Neural progenitor cell (in vitro differentiated cells): ENCODE measurements at places on chromosomes 2 and 18.

- DNase-seq: no peak
- H3K36me3 ChIP-seq: no peaks in the 10 kb centered on the region
- no peaks in the 10 kb centered on the region for H3K4me1 ChIP-seq
- H3K4me3 ChIP-seq: no peak overlapping the region
- H3K27me3 ChIP-seq: no peaks in the 10 kb centered on the region
These were observed 55.7 kb downstream of the DNMT3A start for GRCh38 chr2:25286025-25286400.

DNA sequence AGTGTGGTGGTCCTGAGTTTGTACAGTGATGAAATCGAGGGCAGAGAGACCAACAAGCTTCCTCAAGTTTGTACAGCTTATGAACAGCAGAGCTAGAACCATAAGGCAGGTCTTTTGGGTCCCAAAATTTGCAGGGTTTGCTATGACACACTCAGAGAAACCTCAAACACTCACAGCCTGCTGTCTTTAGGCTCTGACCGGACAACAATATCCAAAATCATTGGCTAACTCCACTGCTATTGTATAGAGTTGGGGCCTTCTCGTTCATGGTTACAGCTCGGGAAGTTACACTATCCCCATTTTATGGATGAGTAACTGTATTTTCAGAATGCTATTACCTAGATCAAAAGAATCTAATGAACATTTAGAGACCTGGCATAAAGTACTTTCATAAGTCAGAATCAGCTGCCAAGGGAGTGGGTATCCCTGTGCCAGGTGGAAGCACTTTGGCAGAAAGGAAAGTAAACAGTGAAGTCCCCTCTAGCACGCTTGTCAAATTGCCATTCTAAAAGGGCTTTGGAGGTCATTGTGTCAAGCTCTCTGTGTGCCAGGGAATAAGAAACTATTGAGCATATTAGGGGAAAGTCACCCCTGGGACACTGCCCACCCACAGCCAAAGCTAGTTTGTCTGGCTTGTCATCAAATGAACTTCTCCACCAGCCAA lies 331.8 kb downstream of the ALK start:
- no peaks in the 10 kb centered on the region for H3K4me1 ChIP-seq
- no peak overlapping the region for H3K27ac ChIP-seq
- no peak overlapping the region for H3K4me3 ChIP-seq
- no peak for DNase-seq
- no peaks in the 10 kb centered on the region for H3K36me3 ChIP-seq
- H3K27me3 ChIP-seq: no peaks in the 10 kb centered on the region

DNA sequence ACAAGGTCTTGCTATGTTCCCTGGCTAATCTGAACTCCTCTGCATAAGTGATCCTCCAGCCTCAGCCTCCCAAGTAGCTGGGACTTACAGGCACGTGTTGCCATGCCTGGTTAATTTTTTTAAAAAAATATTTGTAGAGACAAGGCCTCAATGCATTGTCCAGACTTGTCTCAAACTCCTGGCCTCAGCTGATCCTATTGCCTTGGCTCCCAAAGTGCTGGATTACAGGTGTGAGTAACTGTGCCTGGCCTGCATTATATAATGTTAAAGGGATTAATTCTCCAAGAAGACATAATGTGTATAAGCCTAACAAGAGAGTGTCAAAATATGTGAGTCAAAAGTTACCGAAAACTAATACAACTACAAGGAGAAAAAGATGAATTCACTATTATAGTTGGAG lies 32.2 kb downstream of the BUB1 start:
- no peak overlapping the region for H3K27ac ChIP-seq
- H3K4me3 ChIP-seq: no peak overlapping the region
- peaks cover 28% of the 10 kb centered on the region for H3K36me3 ChIP-seq
- no peak for DNase-seq

DNA sequence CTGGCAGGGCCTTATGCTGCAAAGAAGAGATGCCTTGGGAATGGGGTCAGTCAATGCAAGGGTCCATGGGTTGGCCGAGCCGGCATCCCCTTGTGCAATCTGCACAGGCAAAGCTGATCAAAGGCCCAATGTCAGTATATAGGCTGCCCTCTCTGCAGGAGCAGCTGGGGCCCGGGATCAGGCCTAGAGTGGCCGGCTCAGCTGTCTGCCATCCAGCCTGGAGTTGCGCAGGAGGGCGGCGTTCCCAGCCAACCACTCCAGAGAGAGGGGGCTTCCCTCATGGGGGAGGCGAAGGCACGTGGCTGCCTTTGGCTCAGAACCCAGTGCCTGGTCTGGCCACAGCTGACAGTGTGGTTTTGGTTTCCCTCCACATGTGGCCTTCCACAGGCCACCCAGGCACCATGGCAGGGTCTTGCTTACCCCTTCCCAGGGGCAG lies 3.9 kb downstream of the INPP5D start:
- H3K4me1 ChIP-seq: peaks cover 13% of the 10 kb centered on the region
- H3K27me3 ChIP-seq: no peaks in the 10 kb centered on the region
- no peaks in the 10 kb centered on the region for H3K36me3 ChIP-seq
- DNase-seq: no peak
- no peak overlapping the region for H3K4me3 ChIP-seq
- no peak overlapping the region for H3K27ac ChIP-seq

GRCh38 chr18:33585431-33585775 lies 7.4 kb downstream of the ASXL3 start:
- H3K4me3 ChIP-seq: peak overlapping the region; percentile 30
- H3K36me3 ChIP-seq: no peaks in the 10 kb centered on the region
- peaks cover 23% of the 10 kb centered on the region for H3K4me1 ChIP-seq
- no peak overlapping the region for H3K27ac ChIP-seq

- H3K4me1 ChIP-seq: peaks cover 9% of the 10 kb centered on the region
- no peak for DNase-seq
- no peak overlapping the region for H3K4me3 ChIP-seq
- no peaks in the 10 kb centered on the region for H3K27me3 ChIP-seq
These were observed 92.6 kb upstream of the TMEM18 start for GRCh38 chr2:769771-770170.

DNA sequence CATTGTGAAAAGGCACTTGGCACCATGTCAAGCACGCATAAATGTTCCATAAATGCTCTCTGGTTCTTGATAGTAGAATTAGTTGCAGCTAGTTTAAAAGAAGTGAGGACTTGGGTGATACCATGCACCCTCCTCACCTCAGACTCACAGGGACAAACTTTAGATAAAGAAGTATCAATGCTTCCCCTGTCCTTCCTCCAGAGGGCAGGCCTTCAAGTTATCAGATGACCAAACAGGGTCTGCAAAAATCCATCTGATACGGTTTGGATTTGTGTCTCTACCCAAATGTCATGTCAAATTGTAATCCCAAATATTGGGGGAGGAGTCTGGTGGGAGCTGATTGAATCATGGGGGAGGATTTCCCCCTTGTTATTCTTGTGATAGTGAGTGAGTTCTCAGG lies 54.1 kb downstream of the C1QL2 start:
- DNase-seq: no peak
- H3K27ac ChIP-seq: no peak overlapping the region
- no peaks in the 10 kb centered on the region for H3K4me1 ChIP-seq
- no peak overlapping the region for H3K4me3 ChIP-seq

GRCh38 chr2:240374085-240374907 lies 61.2 kb upstream of the GPC1 start:
- no peak overlapping the region for H3K4me3 ChIP-seq
- DNase-seq: no peak
- H3K27ac ChIP-seq: no peak overlapping the region
- no peaks in the 10 kb centered on the region for H3K4me1 ChIP-seq
- H3K36me3 ChIP-seq: no peaks in the 10 kb centered on the region

GRCh38 chr2:177529166-177529565 lies 136.6 kb downstream of the AGPS start:
- no peaks in the 10 kb centered on the region for H3K4me1 ChIP-seq
- H3K4me3 ChIP-seq: no peak overlapping the region
- no peaks in the 10 kb centered on the region for H3K36me3 ChIP-seq
- no peak overlapping the region for H3K27ac ChIP-seq

DNA sequence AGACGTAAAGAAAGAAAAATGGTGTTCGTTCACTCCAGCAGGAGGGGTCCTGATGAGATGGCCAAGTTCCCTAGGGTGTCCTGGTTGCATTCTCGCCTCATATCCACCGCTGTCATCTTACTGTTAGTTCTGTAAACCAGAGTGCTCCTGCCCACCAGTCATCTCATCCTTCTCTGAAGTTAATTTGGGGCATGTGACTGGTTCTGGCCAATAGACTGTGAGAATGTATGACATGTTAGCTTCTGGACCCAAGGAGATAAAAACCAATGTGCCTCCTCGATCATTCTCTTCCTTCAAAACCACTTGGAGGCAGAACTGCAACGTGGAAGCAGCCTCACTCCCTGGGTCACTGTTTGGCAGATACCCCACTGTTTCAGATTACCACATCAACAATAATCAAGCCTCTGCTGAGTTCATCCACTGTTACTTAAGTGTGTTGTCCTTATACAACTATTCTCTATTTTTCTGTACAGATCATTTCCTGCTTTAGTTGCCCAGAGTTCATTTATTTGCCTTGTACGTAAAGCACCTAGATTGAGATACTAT lies 759.1 kb downstream of the TSN start:
- no peak for DNase-seq
- no peaks in the 10 kb centered on the region for H3K27me3 ChIP-seq
- no peak overlapping the region for H3K4me3 ChIP-seq
- H3K36me3 ChIP-seq: no peaks in the 10 kb centered on the region

- H3K27me3 ChIP-seq: no peaks in the 10 kb centered on the region
- no peak for DNase-seq
- peaks cover 30% of the 10 kb centered on the region for H3K4me1 ChIP-seq
- H3K4me3 ChIP-seq: no peak overlapping the region
- no peaks in the 10 kb centered on the region for H3K36me3 ChIP-seq
These were observed 110.8 kb upstream of the KCNJ3 start for GRCh38 chr2:154587739-154588138.

DNA sequence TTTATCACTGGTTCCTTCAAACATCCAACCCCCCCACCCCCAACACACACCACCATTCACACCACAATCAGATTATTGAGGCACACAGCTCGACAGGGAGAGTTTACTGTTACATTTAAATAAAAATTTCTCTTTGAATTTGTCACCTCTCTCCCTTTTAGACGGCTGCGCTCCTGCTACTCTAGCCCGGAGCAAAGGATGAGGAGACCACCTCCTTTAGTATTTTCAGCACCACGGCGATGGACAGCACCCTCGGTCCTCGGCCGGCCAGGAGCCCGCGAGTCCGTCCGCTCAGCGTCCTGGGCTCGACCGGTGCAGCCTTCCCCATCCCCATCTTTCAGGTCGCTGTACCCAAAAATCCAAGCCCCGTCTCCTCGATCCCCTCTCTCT lies 892 bp downstream of the CELF4 start:
- H3K36me3 ChIP-seq: no peaks in the 10 kb centered on the region
- peak overlapping the region; percentile 81 for H3K4me3 ChIP-seq
- H3K27me3 ChIP-seq: peaks cover 98% of the 10 kb centered on the region
- H3K27ac ChIP-seq: no peak overlapping the region
- peak; percentile 93 for DNase-seq

DNA sequence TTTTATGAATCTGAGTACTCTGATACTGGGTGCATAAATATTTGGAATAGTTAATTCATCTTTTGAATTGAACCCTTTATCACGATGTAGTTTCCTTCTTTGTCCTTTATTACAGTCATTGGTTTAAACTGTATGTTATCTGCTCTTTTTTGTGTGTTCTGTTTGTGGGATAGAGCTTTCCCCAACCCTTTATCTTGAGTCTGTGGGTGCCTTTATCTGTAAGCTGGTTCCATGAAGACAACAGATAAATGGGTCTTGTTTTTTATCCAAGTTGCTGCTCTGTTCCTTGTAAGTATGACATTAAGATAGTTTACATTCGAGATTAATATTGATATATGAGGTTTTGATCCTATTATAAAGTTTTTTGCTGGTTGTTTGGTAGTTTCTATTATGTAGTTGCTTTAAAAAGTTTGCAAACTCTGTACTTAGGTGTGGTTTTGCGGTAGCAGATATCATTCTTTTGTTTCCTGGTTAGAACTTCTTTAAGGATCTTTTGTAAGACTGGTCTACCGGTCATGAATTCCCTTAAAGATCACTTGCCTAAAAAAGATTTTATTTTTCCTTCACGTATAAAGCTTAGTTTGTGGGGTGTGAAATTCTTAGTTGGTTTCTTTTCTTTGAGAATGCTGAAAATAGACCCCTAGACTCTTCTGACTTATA lies 1451.3 kb upstream of the SLC39A10 start:
- H3K4me1 ChIP-seq: no peaks in the 10 kb centered on the region
- no peaks in the 10 kb centered on the region for H3K27me3 ChIP-seq
- no peak for DNase-seq
- no peak overlapping the region for H3K27ac ChIP-seq
- no peak overlapping the region for H3K4me3 ChIP-seq
- no peaks in the 10 kb centered on the region for H3K36me3 ChIP-seq

DNA sequence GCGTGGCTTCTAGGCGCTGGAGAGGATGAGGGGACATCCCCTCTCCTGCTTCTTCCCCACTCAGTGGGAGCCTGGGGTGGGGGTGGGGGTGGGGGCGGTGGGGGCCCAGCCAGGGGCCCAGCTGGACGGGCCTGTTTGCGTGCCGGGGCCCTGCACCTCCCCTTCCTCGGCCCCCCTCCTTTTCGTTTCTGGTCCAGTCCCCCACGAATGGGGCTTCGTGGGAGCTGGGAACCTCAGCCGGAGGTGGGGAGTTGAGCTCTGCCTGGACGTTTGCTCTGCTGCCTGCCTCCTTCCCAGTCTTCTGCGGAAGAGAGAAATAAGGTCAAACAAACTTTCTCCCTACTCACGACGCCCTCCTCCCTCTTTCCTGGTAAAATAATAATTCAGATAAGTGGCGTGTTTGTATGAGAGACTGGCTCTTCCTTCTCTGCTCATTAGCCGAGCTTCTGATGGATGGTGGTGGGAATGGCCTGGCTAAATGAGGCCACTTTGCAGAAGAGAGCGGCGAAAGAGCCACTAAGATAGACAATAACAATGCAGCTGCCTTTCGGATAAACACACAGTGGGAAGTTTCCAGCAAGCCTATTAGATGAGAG lies 782 bp downstream of the MTA3 start:
- H3K27me3 ChIP-seq: no peaks in the 10 kb centered on the region
- peaks cover 10% of the 10 kb centered on the region for H3K36me3 ChIP-seq
- H3K4me1 ChIP-seq: peaks cover 17% of the 10 kb centered on the region
- DNase-seq: peak; percentile 55

GRCh38 chr2:36734304-36734703 lies 37.8 kb downstream of the VIT start:
- H3K27me3 ChIP-seq: no peaks in the 10 kb centered on the region
- peaks cover 10% of the 10 kb centered on the region for H3K4me1 ChIP-seq
- H3K4me3 ChIP-seq: no peak overlapping the region
- H3K27ac ChIP-seq: no peak overlapping the region
- H3K36me3 ChIP-seq: no peaks in the 10 kb centered on the region

GRCh38 chr2:31390324-31390723 lies 24.2 kb downstream of the XDH start:
- H3K36me3 ChIP-seq: no peaks in the 10 kb centered on the region
- H3K4me3 ChIP-seq: no peak overlapping the region
- no peaks in the 10 kb centered on the region for H3K4me1 ChIP-seq
- no peak for DNase-seq

- H3K4me3 ChIP-seq: no peak overlapping the region
- no peak for DNase-seq
- no peak overlapping the region for H3K27ac ChIP-seq
- no peaks in the 10 kb centered on the region for H3K4me1 ChIP-seq
- H3K36me3 ChIP-seq: no peaks in the 10 kb centered on the region
- H3K27me3 ChIP-seq: no peaks in the 10 kb centered on the region
These were observed 234.3 kb downstream of the CDCA7 start for GRCh38 chr2:173588931-173589369.

- H3K27me3 ChIP-seq: no peaks in the 10 kb centered on the region
- no peak overlapping the region for H3K4me3 ChIP-seq
- no peak for DNase-seq
- H3K36me3 ChIP-seq: no peaks in the 10 kb centered on the region
- H3K27ac ChIP-seq: no peak overlapping the region
- no peaks in the 10 kb centered on the region for H3K4me1 ChIP-seq
These were observed 57.5 kb downstream of the INSIG2 start for GRCh38 chr2:118145806-118146205.
